Epithelial cell of proximal tubule (primary cell): ENCODE measurements at places on chromosomes 4 and X. TPM values are rescaled to one million over a fixed set of nuclear protein-coding genes. Genes with fewer than 3 reads are reported as not detected.

- DNase-seq: no peak
These were observed 11.6 kb downstream of the RBMX2 start for GRCh38 chrX:130413415-130413814.

- no peak for DNase-seq
These were observed 51.2 kb downstream of the GPR50 start for GRCh38 chrX:151227627-151228026.

DNA sequence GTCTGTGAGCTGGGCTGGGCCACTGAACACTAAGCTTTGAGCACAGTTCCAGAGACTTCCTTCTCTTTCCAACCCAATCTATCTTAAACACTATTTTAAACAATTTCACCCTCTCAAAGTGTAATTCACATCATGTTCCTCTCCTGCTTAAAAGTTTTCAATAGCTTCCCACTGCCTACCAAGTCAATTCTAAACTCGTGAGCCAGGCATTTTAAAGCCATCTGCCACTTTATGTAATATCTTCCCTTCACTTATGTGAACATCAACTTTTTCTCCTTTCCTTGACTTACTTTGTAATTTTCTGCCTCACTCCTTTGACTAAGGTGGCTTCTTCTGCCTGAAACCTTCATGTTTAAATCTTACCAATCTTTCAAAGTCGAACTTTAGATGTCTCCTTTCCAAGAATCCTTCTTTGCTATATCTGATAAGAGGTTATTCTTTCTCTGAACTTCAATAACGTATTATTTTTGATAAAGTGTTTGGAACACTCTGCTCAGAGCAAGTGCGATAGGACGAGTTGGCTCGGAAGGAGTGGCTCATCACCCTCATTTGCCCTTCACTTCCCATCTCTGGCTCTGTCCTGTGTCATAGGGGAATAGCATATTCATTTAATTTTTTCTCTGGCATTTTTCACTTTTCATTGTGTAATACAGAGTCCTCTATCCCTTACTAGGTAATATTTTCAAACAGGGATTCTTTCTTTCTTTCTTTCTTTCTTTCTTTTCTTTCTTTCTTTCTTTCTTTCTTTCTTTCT is 13.0 kb upstream of the SPARCL1 start:
- DNase-seq: no peak

- DNase-seq: peak; percentile 9
These were observed 250.8 kb downstream of the ARHGAP24 start for GRCh38 chr4:85725721-85726170.

DNA sequence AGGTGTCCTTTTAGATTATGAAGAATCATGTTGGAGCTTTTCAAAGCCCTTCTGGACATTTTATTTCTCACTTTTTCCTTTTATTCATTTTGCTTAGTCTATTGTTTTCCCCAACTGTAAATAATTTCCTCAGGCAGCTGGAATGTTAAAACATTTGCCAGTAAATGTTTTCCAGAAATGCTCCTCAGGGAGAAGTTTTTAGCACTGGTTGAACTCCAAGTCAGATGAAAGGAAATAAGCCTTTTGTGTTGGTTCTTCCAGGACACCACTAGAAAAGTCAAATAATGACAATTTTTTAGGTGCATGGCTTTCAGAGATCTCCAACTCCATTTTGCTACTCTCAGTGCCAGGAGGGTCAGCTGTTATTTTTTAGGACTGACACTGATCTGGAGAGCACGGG is 127.9 kb downstream of the IL13RA2 start:
- no peak for DNase-seq

The SSX1 gene
- total RNA-seq: not detected in 2 replicates
